ENCODE measurements at places on chromosomes 5 and 9. TPM values are rescaled to one million over a fixed set of nuclear protein-coding genes. Genes with fewer than 3 reads are reported as not detected.
A peak's percentile ranks its signal among the peaks of the same experiment; 100 is the strongest.

Gene ZNF618
- 18.0 TPM for total RNA-seq

Gene NSG2
- not detected for total RNA-seq

Gene FUT7
- total RNA-seq, result not detected

- DNase-seq, result no peak
Measured at GRCh38 chr9:8515748-8516147, 716.2 kb upstream of the DMAC1 start.

Gene LOX
- 8.7 TPM for total RNA-seq

DNA sequence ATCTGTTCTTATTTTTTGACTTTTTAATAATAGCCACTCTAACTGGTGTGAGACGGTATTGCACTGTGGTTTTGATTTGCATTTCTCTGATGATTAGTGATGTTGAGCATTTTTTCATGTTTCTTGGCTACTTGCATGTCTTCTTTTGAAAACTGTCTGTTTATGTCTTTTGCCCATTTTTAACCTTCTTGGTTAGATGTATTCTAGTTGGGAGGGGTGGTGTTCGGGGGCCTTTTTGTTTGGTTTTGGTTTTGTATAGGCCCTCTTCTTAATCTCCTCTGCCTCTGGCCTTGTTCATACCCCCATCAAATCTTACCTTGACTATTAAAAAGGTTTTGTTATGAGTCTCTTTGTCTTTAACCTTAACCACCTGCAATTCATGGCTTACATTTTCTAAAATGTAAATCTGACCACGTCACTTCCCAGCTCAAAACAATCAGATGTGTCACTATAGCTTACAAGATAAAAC, 107.8 kb upstream of the NR4A3 start:
- DNase-seq, result no peak

- DNase-seq, result no peak
Measured at GRCh38 chr5:114360357-114360756, 1.5 kb upstream of the KCNN2 start.

DNA sequence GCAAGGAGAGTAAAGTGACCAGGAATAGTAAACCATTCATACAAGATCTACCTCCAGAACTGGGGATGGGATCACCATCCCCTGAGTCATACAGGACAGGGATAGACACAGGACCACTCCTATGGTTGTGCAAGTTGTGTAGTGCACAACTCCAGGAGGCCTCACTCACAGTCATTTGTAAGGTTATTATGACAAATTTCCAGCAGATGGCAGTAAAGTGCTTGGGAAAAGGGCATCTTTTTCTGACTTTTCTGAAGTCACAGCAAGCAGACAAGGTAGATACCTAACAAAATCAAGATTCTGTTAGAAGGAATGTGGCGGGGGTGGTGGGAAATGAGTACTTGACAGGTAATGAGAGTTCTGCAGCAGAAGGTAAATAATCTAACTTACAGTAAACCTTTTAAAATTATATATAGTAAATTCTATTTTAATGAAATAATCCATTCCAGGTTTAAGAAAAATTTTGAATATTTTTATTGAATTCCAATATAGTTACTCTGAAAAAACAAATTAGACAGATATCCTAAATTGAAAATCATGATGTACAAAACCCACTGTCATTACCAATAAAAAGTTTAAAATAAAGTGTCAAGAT, 16.7 kb upstream of the KIF27 start:
- peak; percentile 28 for DNase-seq

Gene YIPF5
- 66.6 TPM for total RNA-seq

DNA sequence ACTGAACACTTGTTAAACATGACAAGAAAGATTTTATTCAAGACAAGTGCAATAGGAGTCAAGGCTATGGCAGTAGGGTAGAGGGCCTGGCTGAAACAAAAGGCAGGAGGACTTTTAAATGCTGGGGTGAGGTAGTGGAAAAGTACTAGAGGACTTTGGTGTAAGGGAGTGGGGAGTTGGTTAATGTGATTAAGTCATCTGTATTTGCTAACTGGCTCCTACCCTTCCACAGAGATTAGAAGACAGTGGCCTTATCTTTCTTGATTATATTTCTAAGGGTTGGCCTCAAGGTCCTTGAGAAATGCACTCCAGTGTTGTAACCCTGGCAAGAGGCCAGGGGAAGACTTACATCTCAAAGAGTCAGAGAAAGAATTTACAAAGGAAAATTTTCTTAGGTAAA, 160.2 kb upstream of the FTMT start:
- peak; percentile 32 for DNase-seq

Gene PCDHA1
- 0.83 TPM for total RNA-seq

Measured in Calu3 (cell line).